ENCODE measurements at places on chromosomes 3 and 15.

GRCh38 chr15:70470556-70471191 is 292.7 kb downstream of the UACA start:
- no peak for DNase-seq

- DNase-seq: no peak
Measured at GRCh38 chr15:77135181-77135580, 64.3 kb upstream of the TSPAN3 start.

GRCh38 chr3:40853474-40853873 is 328.7 kb downstream of the ZNF621 start:
- no peak for DNase-seq

GRCh38 chr3:115836944-115837343 is 213.6 kb downstream of the GAP43 start:
- no peak for DNase-seq

DNA sequence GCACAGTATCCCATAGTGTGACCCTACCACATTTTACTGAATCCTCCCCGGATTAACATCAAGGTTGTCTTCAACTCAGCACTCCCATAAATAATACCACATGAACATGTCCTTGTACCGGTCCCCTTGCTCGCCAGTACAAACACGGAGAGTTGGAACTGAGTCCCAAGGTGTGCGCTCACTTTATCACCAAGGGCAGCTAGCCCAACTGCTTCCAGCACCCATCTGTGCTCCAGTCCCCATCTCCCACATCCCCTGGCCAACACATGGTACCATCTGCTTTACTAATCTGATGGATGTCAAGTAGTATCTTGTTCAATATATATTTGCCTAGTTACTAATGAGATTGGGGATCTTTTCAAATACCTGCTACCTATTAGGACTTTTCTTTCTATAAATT is 64.7 kb downstream of the ISG20 start:
- DNase-seq: no peak

- DNase-seq: peak; percentile 20
Measured at GRCh38 chr3:139173372-139174108, 128.8 kb upstream of the PRR23C start.

GRCh38 chr3:122101646-122102045 is 46.5 kb downstream of the CD86 start:
- peak; percentile 64 for DNase-seq

GRCh38 chr3:55427739-55428138 is 59.4 kb downstream of the WNT5A start:
- DNase-seq: no peak

DNA sequence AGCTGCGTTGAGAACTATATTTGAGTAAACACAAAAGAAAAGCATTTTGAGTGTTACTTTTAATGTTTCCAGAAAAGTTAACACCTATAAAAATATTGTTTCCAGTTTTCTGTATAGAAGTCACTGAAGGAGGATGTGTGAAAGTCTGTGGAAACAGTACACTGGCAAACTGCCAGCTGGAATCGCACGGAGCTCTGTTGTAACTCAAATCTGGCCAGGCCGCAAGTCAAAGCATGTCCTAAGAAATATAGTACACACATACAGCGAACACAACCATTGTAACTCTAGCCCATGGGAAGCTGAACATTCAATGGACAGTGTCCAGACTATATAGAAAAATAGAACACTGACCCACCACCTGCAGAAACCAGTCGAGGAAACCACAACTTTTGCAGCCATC is 657.2 kb downstream of the FHIT start:
- peak; percentile 1 for DNase-seq

GRCh38 chr3:78799681-78800080 is 968.1 kb downstream of the ROBO1 start:
- no peak for DNase-seq

GRCh38 chr15:38085114-38085513 is 150.7 kb downstream of the TMCO5A start:
- no peak for DNase-seq

Measured in NCI-H1417 (cell line).